ENCODE measurements at places on chromosomes 2 and 18.

- no peak for DNase-seq
Observed at GRCh38 chr2:40118622-40119021, 333.3 kb downstream of the SLC8A1 start.

GRCh38 chr2:191217580-191217979 is 27.6 kb upstream of the MYO1B start:
- no peak for DNase-seq

DNA sequence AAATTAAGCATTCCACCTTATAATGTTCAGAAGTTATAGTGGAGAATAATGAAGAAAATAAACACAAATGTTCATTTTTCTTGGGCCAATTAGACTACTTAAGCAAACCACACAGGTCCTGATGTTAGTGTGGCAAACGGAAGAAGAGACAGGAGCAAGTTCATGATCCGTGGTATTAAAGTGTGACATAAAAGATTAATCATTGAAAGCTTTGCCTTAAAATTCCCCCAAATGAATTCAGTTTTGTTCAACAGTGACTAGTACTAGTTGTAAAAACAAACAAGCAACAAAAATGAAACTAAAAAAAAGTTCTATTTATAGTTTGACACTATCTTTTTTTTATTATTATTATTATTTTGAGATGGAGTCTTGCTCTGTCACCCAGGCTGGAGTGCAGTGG is 73.7 kb downstream of the RFTN2 start:
- no peak for DNase-seq

- no peak for DNase-seq
Observed at GRCh38 chr2:169066897-169067296, 2.5 kb upstream of the DHRS9 start.
